Glutamatergic neuron (in vitro differentiated cells): ENCODE measurements at places on chromosomes 12 and 14. TPM values are rescaled to one million over a fixed set of nuclear protein-coding genes. Genes with fewer than 3 reads are reported as not detected.

Gene LRIG3
- 6.9 TPM for total RNA-seq

Gene BICDL1
- total RNA-seq, result 56.4 TPM

Gene ZDHHC22
- total RNA-seq, result 77.3 TPM

Gene WIF1
- total RNA-seq, result not detected

Gene CPNE6
- total RNA-seq, result 0.44 TPM

Gene SPX
- total RNA-seq, result not detected
